Activated CD8-positive, alpha-beta memory T cell treated with anti-CD3 and anti-CD28 coated beads, Interleukin-2, amount 10 ng/mL, durations not matched to agents 7 days and 5 days (primary cell): ENCODE measurements at places on chromosomes 12 and 14. TPM values are rescaled to one million over a fixed set of nuclear protein-coding genes. Genes with fewer than 3 reads are reported as not detected.

DNA sequence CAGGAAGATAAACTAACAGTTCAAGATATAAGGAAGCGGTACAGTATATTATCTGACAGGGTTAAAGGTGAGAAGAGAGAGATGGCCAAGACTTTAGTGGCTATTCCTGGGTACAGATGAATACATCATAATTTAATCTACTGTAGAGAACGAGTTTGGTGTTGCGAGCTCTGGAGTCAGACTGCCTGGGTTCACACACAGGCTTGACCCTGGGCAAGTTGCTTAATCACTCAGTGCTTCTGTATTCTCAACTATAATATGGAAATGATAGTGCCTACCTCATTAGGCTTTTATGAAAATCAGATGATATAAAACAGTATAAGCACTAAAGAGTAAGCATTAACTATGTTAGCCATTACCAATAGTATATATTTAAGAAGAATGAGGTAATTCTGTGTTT lies 3.5 kb downstream of the PPM1H start:
- DNase-seq: no peak

DNA sequence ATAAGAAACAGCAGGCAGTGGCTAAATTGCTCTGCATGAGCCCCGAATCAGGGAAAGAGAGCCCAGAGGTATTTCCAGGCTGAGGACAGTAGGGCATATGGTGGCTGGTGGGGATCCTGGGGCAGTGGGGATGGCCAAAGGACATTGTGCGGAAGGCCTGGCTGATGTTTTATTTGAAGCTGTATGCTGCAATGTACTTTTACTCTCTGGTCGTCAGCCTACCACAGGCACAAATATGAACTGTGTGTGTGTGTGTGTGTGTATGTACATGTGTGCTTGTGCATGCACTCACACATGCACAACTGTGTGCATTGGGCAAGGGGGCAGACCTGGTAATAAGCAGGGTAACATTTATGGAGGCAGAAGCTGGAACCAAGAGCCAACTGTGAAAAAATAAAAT lies 74.7 kb upstream of the GZMB start:
- no peak for DNase-seq

- DNase-seq: no peak
Observed at GRCh38 chr12:123056053-123056452, 75.6 kb downstream of the ARL6IP4 start.

The KRT82 gene
- not detected for total RNA-seq

The TAS2R30 gene
- total RNA-seq: 2.1 TPM
